Hepatocyte (in vitro differentiated cells): ENCODE measurements at places on chromosomes 12 and 14. TPM values are rescaled to one million over a fixed set of nuclear protein-coding genes. Genes with fewer than 3 reads are reported as not detected.

DNA sequence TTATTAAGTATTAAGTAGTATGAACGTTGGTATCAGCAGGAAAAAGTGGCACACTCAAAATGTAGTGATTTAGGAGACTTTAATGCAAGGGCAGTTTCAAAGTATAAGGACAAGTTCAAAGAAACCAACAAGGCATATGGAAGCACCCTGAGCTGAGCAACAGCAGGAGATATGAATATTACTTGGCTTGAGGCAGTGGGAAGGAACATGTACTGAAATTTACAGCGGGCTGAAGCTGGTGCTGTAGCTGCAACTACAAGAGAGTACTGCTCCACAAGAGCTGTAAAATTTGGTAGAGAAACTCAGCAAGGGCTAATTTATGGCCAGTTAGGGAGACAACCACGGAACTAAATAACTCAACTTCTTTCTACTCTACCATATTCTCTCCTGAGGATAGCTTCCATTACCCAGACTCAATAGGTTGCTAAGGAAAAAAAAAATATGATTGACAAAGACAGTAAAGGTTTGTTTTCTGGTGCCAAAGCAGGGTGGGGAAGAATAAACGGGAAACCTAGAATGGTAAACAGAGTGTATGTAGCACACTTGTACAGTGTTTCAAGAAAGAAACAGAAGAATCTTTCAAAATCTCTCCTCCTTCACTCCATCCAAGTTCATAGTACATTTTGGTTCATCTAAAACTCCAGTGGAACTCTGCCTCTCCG, 487.8 kb upstream of the MGAT4C start:
- no peak for DNase-seq

- DNase-seq: no peak
Measured at GRCh38 chr12:10940389-10940788, 1.3 kb upstream of the TAS2R14 start.

- DNase-seq: peak; percentile 21
Measured at GRCh38 chr12:123595729-123596128, 6.2 kb upstream of the DDX55 start.

DNA sequence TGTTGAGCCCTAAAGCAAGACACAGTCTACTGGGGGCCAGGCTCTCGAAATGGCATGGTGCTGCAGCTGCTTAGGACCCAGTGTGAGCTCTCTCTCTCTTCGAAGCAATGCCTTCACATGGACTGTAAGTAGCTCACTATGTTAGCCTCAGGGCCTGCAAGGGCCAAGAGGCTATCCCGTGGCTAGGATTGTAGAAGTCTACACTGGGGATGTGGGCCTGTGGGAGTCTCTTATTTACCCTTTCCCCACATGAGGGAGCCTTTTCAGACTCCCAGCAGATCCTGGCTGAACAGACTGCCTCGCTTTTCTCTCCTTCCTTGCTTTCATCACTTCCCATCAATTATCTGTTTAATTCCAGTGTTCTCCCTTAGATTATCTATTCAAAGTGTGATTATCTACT, 101.4 kb downstream of the GPR65 start:
- no peak for DNase-seq

GRCh38 chr12:107144990-107145389, 51.6 kb upstream of the CRY1 start:
- no peak for DNase-seq

DNA sequence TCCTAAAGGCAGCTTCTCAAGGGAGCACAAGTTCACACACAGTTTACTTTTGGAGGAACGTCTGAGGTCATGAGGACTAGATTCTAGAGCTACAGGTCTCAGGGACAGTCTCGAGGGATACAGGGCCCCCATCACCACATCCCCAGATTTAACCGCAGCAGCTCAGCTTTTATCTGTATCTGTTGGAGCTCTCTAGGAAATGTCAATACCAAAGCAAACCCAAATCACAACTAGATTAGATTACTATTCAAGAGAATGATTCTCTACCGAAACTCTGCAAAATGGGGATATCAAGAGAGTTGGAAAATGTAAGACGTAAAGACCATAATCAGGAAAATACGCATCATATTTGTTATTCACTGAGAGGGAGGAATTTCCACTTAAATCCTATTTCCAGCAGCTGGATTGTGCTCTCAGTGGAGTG, 4.0 kb upstream of the MYRFL start:
- no peak for DNase-seq

DNA sequence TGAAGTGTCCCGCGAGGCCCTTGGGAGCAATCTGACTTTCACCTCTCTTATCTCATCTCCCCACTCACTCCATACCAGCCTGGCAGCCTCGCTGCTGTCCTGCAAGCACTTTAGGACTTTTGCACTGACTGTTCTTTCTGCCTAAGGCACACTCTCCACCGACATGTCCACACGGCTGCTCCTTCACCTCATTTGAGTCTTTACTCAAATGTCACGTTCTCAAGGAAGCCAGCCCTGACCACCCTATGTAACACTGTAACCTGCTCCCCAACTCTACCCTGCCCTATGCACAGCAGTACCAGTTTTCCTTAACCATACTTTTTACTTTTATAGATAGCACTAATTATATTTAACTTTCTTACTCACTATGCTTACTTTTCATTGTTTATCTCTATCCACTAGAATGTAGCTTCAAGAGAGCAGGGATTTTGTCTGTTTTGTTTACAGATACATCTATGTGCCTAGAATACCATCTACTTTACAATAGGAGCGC, 32.0 kb downstream of the PRKD1 start:
- peak; percentile 40 for DNase-seq

GRCh38 chr12:47079981-47080724, 394 bp upstream of the AMIGO2 start:
- peak; percentile 67 for DNase-seq

DNA sequence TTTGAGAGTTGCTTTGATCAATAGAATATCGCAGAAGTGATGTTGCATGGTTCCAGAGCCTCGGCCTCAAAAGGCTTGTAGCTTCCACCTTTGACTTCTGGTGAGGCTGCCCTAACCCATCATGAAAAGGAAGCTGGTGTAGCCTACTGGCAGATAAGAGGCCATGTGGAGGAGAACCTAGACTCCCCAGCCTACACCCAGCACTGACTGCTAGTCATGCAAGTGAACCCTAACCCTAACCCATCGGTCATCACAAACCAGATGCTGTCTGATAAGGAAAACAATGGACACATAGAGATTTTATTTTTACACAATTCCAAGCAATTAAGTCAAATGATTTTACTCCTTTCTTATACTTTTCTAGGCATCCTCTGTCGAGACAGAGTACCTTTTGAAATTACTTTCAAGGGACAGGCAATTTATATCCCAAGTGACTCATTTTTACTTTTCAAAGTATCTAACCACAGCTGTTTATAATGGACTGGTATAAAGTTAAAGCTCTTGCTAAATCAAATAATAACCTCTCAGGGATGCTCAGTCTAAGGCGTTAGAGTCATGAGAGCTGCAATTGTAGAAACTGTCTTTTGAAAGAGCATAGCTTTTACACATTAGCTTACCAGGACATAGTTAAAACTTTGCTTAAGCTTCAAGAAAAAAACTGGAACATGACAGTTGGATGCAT, 17.6 kb downstream of the PTPRB start:
- DNase-seq: no peak

DNA sequence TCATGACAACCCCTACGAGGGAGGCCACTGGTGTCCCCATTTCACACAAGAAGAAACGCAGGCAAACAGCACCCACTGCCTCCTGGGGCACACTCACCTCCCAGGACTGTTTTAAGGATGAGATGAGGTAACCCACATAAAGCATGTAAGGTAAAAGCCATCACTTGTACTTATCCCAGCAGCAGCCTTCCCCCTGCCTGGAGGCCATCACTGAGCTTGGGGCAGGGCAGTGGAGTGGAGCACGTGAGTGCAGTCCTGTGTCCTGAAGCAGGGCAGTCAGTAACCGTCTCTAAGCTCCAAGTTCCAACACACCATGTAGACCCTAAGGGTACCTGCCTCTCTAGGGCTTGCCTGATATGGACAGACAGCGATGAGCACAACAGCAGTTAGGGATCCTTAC, 1.7 kb downstream of the POLE start:
- no peak for DNase-seq

DNA sequence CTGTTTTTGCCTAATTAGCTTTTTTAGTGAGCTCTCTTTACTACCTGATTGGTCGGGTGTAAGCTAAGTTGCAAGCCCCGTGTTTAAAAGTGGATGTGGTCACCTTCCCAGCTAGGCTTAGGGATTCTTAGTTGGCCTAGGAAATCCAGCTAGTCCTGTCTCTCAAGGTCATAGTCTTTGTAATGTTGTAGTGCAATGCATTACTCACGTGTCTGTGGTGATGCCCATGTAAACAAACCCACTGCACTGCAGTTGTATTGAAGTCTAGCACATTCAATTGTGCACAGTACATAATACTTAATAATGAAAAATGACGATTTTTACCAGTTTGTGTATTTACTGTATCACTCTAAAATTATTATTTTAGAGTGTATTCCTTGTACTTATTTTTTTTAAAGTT, 335.5 kb downstream of the NUAK1 start:
- DNase-seq: no peak

DNA sequence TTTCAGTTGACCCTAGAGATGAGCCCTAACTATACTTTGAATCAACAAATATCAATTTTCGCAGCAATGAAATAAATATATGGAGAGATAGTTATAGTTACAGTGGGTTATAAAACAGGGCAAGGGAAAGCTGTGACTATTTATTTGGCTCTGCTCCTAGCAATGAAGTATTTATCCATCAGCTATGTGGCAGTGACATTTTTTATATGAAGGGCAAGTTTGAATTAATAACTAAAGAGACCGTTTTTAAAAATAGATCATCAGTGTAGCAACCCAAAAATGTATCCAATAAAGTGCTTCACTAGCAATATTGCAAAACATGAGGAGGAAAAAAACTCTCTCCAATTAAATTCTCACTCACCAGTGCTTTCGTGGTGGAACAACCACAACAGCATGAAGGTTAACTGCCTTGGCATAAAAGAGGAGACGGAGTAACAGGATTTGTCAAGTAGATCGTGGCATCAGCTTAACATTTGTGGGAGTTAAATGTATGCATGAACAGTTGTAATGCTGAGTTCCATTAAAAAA, 58.1 kb upstream of the NUDT4 start:
- DNase-seq: no peak

- peak; percentile 89 for DNase-seq
Measured at GRCh38 chr12:51270067-51270950, at the start of gene SMAGP. Gene SMAGP (minus strand): TSS chr12:51270415. CDS start chr12:51269278, 1,137 bp downstream.

GRCh38 chr12:39176356-39176755, 266.6 kb downstream of the KIF21A start:
- DNase-seq: no peak

DNA sequence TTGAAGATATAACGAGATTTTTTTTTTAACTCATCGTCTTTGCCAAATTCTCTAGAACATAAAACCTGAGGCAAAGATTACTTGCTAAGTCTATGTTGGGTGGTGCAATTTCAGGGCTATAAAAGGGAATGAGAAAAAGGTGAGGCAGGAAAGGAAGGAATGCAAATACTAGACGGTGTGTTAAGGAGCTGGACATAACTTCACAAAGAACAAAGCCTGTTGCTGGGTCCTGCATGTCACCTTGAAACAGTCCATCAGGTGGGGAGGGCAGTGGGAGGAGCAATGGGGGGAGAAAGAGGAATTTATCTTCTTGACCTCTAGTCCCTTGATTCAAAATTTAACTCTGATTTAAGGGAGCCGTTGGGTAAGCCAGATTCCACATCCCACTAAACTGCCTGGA, 16.1 kb upstream of the DUSP6 start:
- no peak for DNase-seq

GRCh38 chr14:61343471-61343870, 22.1 kb downstream of the PRKCH start:
- DNase-seq: no peak

DNA sequence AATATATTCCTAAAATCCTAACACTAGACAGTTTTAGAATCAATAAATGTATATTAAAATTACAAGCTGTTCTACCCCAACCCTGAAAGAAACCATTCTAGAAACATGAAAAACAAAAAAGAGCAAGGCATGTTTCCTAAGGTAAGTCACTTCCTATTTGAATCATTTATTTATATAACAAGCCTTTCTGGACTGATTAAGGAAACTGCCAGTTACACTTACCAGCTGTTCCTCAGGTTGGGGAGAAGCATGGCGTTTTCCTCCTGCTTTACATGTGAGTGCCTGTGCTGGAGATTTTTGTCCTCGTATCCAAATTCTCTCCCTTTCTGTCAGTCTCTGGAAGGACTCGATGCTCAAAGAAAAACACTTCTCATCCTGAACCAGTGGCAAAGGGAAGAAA, 183.3 kb downstream of the EFCAB11 start:
- no peak for DNase-seq

DNA sequence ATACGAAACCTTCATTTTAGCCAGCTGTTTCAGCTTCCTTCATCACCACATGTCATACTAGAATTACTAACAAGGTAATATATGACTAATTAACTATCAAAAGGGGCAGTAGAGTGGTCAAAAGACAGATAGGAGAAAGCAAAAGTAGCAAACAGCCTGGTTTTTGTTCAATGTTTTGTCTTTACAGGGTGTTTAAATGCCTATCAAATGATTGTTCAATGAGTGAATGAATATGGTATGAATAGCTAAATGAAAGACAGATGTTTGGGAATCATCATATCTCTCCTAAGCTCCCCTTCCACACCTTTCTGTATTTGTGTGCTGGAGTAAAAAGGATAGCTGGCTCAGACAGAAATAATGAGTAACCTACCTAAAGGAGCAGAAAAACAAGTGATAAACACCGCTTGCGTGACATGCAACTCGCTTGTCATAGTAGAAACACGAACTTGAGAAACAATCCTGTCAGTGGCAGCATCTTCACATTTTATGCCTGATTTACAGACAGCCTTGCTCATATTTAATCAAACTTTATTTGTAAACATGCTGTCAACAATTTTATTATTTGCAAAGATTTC, 34.2 kb downstream of the ABCC9 start:
- DNase-seq: no peak

DNA sequence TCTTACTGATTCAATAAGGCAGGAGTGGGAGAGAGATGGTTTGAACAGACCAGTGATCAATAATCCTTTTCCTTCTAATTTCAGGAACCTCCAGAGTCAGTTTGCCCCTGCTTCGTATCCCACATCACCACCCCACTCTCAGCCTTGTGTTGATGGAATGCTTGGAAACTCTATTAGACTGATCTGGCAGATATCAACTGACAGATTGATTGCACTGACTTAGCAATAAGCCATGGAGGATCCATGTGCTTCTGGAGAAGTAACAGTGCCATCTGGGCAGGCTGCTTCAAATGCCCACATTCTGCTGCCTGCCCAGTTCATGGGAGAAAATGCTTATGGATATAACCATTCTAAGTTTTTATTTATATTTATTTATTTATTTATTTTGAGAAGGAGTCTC, 218.0 kb downstream of the SLC2A13 start:
- no peak for DNase-seq

DNA sequence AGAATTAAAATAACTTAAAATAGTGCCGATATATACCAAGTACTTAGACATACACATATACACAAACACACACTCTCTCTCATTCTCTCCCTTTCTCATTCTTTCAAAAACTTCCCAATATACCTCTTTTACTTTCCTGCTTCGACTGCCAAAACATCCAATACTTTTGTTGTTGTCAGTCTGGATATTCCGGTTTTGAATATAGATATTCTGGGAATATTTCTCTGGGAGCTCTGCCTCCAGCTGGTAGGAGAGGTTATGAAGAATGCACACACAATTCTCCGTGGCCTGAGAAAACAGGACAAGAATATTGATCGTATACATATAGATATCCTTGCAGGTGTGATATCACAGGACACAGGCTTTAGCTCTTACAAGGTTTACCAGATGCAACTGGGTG, 66.6 kb upstream of the YARS2 start:
- DNase-seq: no peak

The E2F7 gene
- 2.0 and 3.9 TPM in 2 replicates for polyA plus RNA-seq

The LMNTD1 gene
- polyA plus RNA-seq: 0.55 TPM in 1 of 2 replicates, not detected in the other

The PPFIA2 gene
- 1.2 TPM in 1 of 2 replicates, not detected in the other for polyA plus RNA-seq

The PLEKHH1 gene
- 12.8 and 16.9 TPM in 2 replicates for polyA plus RNA-seq

The GLIPR1L1 gene
- 0.27 TPM in 1 of 2 replicates, not detected in the other for polyA plus RNA-seq

The HELB gene
- 1.5 and 2.3 TPM in 2 replicates for polyA plus RNA-seq

The MUCL1 gene
- not detected in 2 replicates for polyA plus RNA-seq
